A172 (cell line): ENCODE measurements at places on chromosomes 4 and X.

DNA sequence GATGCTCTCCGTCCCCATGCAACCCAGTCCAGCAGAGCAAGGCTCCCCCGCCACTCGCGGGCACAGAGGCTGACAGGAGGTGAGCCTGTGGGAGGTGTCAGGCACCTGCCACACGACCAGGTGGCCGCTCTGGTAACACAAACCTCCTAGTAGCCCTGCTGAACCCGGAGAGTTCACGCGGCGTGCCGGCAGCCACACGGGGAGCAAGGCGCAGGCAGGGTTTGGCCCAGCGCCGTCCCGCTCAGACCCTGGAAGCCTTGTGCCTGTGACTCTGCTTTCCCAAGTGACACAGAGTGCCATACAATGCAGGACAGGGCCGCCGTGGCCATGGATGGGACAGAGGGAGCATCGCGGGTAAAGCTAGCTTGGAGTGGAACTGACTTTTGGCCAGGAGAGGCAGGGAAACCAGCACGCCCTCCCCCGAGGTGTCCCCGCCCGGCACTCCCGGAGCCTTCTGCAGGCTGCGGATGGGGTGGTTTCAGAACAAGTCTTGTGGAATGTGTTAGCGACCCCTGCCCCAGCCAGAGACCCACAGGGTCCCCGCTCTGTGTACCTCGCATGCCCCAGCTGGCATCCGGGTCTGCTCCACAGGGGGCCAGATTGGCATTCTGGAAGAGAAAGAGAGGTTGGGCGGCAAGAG is 44.7 kb upstream of the AFAP1 start:
- DNase-seq, result no peak

- DNase-seq, result peak; percentile 84
Measured at GRCh38 chr4:109548655-109549054, 11.4 kb upstream of the MCUB start.

GRCh38 chr4:10687526-10687925 is 3.0 kb upstream of the CLNK start:
- no peak for DNase-seq

DNA sequence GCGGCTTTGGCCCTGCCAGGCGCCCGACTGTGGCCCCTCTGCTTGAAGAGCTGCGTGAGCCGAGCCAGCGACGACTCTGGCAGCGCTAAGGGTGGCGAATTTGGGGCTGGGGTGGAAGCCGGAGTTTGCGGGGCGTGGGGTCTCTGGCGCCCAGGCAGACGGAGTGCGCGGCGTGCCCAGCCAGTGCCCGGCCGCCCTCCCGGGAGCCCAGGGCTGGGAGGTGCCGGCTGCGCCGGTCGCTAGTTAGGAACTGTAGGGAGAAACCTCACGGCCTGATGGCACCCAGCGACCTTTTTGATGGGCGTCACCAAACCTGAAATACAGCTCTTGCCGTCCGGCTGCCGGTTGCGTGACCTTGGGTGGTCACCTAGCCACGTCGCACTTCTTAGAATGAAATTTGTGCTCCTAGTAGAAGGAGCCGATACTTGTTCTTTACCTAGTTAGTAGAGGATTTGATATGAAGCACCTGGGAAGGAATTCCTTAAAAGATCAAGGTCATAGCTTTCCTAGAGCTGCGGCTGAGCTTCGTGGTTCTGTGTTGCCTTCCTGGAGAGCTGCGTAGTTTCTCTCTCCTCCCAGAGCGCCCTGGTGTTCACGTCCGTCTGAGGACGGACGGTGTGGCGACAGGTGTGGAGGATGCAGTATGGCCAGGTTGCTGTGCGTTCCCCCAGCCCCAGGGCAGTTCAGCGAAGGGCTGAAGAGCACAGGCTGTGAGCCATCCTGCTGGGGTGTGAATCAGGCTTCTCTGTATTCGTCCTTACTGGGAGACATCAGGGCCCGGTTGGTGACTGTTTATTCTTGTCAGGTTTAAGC is 680 bp downstream of the MAEA start:
- DNase-seq, result no peak

DNA sequence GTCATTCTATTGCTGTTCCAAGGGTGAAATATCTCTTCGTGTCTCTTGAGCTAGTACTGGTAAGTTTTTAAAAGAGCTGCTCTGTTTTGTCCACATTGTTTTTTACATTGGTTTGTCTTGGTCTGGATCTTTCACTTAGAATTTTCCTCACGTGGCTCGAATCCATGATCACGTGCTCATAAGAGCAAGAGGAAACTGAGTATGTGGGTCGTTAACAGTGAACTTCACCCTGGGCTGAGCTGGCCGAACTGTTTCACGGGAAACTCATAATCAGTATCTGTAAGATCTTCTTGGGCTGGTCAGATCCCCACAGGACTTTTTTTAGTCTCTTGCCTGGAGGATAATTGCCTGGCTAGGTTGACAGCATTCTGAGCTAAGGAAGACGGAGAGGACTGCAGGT is 77.8 kb upstream of the HELT start:
- DNase-seq, result no peak

DNA sequence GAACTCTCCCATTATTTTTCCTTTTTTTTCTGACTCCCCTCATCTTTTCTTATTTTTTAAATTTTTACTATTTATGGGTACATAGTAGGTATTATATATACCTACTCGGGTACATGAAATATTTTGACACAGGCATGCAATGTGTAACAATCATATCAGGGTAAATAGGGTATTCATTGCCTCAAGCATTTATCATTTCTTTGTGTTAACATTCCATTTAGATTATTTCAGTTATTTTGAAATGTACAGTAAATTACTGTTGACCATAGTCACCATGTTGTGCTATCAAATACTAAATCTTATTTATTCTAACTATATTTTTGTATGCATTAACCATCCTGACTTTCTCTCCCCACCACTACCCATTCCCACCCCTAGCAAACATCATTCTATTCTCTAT is 33.8 kb upstream of the SLIT2 start:
- no peak for DNase-seq

GRCh38 chrX:63250253-63250868 is 100.8 kb downstream of the SPIN4 start:
- peak; percentile 71 for DNase-seq

GRCh38 chrX:140431521-140431920 is 73.3 kb downstream of the SOX3 start:
- no peak for DNase-seq

GRCh38 chr4:145230726-145231125 is 50.3 kb upstream of the OTUD4 start:
- no peak for DNase-seq

- DNase-seq, result no peak
Measured at GRCh38 chr4:122305853-122306252, 73.0 kb upstream of the ADAD1 start.

GRCh38 chr4:109590905-109591304 is 30.9 kb downstream of the MCUB start:
- DNase-seq, result no peak

- DNase-seq, result no peak
Measured at GRCh38 chr4:101066626-101067170, 280.6 kb downstream of the PPP3CA start.

- DNase-seq, result peak; percentile 54
Measured at GRCh38 chr4:72418458-72418857, 150.6 kb downstream of the ADAMTS3 start.

DNA sequence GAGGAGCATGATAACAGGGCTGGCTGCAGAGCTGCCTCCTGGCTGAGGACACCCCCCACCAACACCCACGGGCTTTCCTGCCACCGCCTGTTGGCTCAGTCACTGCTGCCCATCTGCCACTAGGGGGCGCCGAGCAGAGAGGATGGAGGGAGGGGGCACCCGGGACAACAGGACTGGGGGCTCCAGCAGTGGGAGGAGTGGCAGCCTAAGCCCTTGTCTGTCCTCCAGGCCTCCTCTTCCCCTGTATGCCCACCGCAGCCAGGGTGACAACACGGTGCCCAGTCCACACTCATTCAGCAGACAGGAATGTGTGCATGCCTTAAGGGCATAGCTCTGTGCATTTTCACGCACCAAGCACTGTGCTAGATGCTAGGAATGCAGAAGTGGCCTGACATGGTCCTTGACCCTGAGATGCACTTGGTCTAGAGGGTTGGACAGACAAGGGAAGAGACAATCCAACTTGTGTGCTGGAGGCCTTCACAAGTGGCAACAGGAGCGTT is 149.9 kb downstream of the AMMECR1 start:
- no peak for DNase-seq

- no peak for DNase-seq
Measured at GRCh38 chr4:52112411-52112810, 61.3 kb downstream of the SPATA18 start.

DNA sequence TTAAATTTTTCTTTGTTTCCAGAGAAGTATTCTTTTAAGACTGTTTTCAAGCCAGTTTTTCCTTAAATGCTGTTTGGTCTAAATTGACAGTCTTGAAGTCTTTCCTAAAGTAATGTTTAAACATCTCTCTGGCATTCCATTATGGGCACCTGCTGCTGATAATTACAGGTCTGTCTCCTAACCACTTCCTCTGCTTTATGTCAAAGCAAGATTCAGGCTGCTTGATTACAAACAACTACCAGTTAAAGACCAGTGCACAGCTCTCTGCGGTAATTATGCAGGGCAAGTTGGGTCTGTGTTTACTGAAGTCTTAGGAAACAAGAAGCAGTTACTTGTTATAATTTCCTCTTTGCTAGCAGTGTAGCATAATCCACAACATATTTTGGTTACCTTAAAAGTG is 17.6 kb downstream of the UNC5C start:
- DNase-seq, result peak; percentile 52

- no peak for DNase-seq
Measured at GRCh38 chr4:103318327-103318726, 120.2 kb upstream of the CENPE start.

DNA sequence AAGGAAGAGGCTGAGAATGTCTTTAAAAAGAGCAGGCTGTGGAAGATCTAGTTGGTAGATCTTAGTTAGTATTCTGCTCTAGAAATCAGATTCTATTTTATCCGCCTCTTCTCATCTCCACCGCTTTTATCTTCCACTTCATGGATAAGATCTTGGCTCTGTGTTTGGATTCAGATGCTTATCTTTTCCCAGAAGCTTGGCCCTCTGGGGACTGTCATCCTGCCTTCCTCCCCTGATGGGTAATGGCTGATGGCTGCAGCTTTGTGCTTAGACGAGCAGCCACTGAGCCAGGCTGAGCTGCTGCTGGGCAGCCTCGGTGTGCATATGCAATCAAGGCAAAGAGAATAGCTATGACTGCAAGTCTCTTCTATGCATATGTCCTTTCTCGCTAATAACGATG is 23.5 kb downstream of the TRIML1 start:
- no peak for DNase-seq

DNA sequence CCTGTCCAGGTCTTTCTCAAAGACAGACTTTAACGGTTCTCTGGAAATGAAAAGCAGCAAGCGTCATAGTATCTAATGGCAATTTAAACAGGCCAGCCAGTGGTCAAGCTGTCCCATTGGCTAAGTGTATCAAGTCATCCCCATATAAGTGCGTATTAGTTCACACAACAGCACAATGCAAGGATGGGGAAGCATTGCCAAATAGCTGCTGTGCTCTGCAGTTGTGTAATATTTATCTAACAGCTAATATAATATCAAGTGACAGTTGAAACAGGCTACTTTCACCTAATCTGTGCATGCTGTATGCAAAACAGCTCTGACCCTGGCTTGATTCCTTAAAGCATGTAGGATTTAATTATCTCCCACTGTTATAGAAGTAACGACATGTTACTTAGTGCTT is 134.8 kb upstream of the PPARGC1A start:
- DNase-seq, result no peak

DNA sequence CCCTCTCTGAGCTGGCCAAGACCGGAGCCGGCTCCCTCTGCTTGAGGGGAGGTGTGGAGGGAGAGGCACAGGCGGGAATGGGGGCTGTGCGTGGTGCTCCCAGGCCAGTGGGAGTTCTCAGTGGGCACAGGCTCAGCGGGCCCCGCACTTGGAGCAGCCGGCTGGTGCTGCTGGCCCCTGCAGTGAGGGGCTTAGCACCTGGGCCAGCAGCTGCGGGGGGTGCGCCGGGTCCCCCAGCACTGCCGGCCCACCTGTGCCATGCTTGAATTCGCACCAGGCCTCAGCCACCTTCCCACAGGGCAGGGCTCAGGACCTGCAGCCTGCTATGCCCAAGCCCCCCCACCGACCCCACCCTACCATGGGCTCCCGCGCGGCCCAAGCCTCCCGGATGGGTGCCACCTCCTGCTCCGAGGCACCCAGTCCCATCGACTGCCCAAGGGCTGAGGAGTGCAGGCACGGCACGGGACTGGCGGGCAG is 602.5 kb downstream of the KCTD8 start:
- DNase-seq, result no peak

DNA sequence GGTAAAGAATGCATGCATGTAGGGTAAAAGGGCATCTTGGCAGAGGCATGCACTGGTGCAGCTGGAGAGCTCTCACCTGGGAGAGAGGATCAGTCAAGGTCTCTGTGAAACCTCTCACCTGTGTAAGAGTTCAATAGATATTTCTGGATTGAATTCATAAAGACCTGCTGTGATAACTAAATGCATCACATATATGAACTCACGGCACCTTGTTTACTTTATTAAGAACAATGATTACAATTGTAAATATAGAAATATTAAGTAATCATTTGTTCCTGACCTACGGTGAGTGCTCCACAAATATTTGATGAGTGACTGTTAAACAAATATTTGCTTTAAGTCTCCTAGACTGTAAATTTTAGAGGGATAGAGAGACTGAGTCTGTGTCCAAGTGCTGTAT is 85.9 kb upstream of the PAQR3 start:
- DNase-seq, result no peak

DNA sequence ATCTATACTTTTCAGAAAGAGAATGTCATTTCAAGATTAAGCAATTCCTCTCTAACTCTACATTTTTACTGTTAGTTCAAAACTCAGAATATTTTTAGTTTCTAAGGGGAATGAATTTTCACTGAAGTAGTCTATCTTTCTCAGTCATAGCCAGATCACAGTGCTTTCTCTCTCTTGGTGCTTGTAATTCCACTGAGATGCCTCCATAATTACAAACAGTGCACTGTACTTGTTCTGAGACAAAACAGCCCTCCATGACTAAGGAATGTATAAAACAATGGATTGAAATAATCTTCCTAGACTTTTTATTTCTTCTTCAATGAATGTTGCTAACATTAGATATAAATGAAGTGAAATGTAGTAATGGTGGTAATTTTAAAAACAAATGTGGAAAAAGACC is 603.2 kb upstream of the FAM241A start:
- DNase-seq, result no peak

GRCh38 chr4:150063128-150063527 is 15.1 kb upstream of the DCLK2 start:
- DNase-seq, result no peak

DNA sequence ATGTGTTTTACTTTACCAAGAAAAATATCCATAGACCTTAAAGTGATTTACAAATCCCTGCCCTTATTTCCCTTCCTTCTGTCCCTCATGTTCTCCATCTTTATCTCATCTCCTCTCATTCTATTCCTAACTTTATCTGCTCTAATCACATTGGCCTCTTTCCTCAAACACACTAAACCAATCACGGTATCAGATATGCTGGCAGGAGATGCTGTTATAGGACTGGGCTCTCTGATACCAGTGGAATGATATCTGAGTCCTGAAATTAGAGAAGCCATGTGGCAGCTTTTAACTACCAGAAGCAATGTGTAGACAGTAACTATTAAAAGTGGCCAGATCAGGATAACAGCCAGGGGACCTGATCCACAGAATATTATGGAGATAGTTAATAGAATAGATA is 49.9 kb upstream of the GIMD1 start:
- no peak for DNase-seq
